ENCODE measurements at places on chromosomes 7 and 10. TPM values are rescaled to one million over a fixed set of nuclear protein-coding genes. Genes with fewer than 3 reads are reported as not detected.

EEPD1 gene
- total RNA-seq, result 49.8 TPM

TFEC gene
- total RNA-seq, result not detected

TIMM23 gene
- 187 TPM for total RNA-seq

ERV3-1 gene
- total RNA-seq, result 4.0 TPM

EPHB4 gene
- total RNA-seq, result 48.1 TPM

Measured in A549 treated with ZK216348 at 1 μM for 4 hours (cell line).